Mucosa of descending colon (tissue), 3 donors: ENCODE measurements at places on chromosomes 6 and 20. TPM values are rescaled to one million over a fixed set of nuclear protein-coding genes. Genes with fewer than 3 reads are reported as not detected.

- DNase-seq, result no peak
Measured at GRCh38 chr6:1761477-1761877, 151.8 kb downstream of the FOXC1 start.

- no peak for DNase-seq
Measured at GRCh38 chr6:119314885-119315272, 34.7 kb downstream of the MAN1A1 start.

DNA sequence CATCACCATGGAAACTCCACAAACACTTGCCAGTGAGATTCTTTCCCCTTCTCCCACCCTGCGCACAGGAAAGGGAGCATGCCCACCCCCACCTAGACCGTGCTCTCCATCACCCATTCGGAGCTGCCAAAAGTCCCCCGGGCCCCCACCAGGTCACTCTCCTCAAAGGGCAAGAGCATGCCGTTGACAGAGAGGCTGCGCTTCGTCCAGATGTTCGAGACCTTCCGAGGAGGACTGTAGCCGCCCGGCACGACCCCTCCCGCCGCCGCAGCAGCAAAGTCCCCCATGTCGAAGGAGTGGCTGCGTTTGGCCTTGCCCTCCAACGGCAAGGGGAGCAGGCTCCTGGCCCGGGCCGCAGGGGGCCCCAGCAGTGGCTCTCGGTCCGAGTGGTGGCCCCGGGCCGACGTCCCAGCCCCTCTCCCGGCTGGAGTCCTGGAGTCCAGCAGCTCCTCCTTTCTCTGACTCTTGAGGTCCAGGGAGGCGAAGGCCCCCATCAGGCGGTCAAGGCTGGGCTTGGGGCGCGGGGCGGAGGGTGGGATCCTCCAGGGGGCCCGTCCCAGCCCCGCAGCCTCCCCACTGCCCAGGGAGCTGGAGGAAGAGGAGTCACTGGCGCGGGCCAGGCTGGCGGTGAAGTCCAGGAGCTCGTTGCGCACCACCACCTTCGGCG lies 195.2 kb downstream of the LRFN2 start:
- no peak for DNase-seq

DNA sequence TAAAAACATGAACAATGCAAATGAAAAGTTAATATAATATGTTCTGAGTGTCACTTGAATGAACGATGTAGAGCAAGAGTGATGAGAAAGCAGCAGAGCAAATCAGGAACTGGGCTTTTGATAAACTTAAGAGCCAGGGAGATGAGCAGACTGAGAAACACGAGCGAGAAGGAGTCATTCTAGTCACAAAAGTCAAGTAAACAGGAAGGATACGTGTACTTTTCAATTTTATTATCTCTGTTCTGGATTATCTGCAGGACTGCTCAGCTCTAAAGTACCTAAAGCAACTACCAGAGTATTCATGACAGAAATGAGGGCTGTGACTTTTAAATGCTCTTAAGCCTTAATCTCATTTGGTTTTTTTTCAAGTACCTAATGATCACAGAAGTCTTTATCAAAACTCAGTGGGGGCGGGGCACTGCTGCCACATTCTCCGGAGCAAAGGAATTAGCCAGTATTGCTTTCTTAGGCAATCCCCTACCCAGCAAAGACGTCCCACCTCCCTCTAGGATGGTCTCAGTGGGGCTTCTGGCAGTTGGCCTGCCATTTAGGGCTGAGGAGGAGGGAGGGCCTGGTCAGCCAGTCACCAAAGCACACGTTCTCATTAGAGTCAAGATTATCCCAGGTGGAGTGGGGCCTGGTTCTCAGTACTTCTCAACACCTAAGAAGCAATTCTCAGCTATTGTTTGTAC lies 8.6 kb downstream of the MAN1A1 start:
- no peak for DNase-seq

DNA sequence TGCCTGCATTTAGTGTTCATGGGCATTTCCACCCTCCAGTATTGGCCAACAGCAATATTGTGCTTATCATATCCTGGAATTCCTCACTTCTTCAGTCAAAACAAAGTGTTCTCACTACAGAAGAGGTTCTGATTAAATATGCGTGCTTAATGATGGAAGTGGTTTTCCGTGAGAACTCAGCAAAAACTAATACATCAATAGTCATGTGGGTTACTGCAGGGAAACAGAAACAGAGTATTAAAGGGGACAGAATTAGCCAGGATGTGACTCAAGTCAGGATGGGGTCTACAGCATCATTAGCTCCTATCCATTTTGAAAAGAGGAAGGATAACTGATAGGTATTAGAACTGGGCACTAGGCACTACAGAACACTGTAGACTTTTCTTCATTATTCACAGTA lies 384.6 kb downstream of the CDKAL1 start:
- no peak for DNase-seq

SAMD10 gene
- 5.6 TPM for total RNA-seq
